Mesendoderm (in vitro differentiated cells): ENCODE measurements at places on chromosomes 12 and 14.
A peak's percentile ranks its signal among the peaks of the same experiment; 100 is the strongest.

GRCh38 chr14:54639611-54640010, 72.7 kb downstream of the SAMD4A start:
- no peak for DNase-seq

- DNase-seq: no peak
Measured at GRCh38 chr12:40262657-40263056, 37.9 kb downstream of the LRRK2 start.

DNA sequence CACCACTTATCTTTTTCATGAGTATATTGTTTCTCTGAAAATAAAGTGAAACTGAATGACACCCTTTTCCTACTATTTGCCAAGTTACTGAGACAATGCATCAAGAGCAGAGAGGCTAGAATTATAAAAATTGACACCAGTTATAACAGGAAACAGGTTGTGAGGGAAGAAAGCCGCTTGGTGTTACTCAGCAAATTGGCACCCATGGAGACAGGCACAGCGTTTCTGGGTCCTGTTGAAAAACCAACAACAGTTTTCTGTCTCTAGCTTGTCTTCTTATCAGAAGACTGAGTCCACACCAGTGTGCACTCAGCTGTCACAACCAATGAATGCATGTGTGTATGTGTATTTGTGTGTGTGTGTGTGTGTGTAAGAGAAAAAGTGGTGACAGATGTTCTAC, 267.7 kb downstream of the KCNH5 start:
- no peak for DNase-seq

DNA sequence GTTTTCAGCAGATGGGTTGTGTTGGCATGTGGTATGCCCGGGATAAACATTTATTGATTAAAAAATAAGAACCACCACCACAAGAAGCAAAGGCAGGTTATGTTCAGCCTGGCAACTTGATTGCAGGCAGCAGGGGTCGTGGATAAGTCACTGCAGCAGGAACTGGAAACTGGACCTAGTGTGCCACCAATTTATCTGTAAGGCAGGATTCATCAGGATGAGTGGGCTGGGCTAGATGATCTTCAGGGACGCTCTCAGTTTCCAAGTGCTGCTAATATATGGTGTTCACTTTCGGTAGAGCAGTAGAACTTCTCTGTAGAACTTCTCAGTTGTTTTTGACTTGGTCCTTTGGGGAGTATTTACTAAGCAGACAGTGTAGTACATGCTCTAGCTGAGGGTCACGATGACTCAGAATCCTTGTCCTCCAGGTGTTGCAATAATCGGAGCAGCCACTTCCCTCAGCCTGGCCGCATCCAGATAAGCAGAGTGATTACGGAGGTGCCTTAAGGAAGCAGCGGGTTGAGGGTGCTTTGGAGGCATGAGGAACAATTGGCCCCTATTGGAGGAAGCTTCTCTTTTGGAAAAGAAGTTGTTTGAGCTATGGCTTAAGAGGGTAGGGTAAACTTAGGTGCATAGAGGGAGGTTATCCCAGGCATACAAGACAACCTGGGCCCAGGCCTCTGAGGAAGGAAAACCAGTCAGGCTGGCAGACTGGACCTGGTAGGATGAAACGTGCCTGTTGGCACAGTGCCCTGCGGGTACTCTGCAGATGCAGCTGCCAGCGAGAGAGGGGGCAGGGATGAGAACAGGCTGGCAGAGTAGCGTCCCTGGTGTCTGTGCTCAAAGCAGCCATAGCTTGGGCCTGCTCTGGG, 104.0 kb downstream of the GPR135 start:
- DNase-seq: peak; percentile 75

DNA sequence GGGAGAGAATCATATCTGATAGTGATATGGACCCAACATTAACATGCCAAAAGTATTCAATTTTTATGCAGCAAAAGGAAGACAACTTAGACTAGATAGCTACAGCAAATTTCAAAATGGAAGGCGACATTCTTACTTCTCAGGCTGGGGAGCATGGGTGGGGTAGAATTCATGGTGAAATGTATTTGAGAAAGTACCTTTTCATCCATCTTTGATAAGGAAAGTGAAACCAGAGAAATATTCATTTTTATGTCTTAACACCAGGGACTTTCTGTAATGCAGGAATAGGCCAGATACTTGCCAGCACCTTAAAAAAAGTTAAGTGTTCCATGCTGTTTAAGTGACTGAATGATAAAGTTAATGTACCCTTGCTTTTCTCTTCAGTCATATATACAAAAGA, 13.4 kb downstream of the BTG1 start:
- no peak for DNase-seq

DNA sequence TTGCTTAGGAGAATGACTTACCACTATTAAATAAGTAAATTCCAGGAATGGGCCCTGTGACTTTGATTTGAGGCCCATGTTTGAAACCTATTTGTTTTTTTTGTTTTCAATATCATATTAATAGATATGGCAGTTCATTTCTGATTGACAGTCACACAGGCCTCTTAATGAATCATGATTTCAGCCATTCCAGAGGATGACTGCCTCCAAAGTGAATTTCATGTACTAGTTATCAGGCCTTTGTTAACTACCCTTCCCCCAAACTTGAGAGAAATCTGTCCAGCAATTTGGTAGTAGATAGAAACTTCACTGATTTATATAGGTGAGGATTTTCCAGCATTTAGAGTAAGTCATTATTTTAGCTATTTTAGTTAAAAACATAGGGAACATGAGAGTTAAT, 25.9 kb upstream of the GALNT16 start:
- DNase-seq: no peak

GRCh38 chr12:120719496-120720233, 6.0 kb upstream of the ACADS start:
- no peak for DNase-seq

DNA sequence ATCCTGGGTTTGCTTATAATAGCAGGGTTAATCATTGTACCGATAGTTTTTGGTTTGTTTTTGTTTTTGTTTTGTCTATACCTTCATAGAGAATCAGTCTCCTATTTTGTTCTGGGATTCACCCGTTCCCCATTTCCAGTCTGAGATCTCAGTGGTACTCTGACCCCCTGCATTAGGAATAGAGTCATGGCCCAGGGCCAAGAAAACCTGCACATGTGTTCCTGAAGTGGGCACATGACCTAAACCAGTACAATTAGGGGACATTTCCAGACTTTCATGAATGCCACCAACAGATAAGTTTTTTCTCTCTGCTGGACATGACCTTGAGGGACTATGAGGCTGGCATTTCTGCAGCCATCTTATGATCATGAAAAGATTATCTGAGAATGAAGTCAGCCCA, 52.5 kb downstream of the MRPL42 start:
- no peak for DNase-seq

- no peak for DNase-seq
Measured at GRCh38 chr12:18859400-18859799, 121.5 kb downstream of the CAPZA3 start.

GRCh38 chr14:32607399-32607798, 278.3 kb downstream of the AKAP6 start:
- DNase-seq: no peak

DNA sequence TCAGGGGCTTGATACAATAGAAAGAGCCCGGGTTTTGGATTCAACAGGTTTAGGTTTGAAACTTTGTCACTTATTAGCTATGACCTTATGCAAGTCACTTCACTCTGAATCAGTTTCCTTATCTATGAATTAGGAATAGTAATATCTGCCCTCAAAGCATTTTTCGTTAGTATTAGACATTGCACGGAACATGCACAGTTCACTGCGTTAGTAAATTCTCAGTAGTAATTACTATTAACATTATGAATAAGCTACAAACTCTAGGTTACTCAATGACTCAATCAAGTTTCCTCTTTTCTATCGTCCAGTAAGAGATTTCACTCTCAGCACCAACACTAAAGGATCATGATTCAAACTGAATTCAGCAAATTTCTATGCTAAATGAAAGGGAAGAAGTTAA, 150.3 kb downstream of the CEP83 start:
- DNase-seq: no peak

DNA sequence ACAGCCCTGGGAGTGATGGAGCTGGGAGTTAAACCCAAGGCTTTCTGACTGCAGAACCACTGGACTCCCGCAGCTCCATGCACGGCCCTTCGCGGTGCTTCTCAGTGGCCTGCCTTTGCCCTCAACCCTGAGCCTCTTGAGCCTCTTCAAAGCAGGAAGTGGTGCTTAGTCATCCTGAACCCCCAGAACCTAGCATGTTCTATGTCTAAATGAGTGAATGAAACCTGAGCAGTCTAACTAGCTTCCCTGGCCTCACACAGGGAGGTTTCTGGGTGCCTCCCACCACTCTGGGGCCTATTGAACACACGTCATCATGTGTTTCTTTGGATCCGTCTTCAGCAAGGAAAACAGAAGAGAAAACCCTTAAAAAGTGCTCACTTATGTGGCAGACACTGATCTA, 117.9 kb upstream of the SFSWAP start:
- no peak for DNase-seq

- peak; percentile 71 for DNase-seq
Measured at GRCh38 chr12:124490584-124491305, 76.7 kb downstream of the NCOR2 start.

DNA sequence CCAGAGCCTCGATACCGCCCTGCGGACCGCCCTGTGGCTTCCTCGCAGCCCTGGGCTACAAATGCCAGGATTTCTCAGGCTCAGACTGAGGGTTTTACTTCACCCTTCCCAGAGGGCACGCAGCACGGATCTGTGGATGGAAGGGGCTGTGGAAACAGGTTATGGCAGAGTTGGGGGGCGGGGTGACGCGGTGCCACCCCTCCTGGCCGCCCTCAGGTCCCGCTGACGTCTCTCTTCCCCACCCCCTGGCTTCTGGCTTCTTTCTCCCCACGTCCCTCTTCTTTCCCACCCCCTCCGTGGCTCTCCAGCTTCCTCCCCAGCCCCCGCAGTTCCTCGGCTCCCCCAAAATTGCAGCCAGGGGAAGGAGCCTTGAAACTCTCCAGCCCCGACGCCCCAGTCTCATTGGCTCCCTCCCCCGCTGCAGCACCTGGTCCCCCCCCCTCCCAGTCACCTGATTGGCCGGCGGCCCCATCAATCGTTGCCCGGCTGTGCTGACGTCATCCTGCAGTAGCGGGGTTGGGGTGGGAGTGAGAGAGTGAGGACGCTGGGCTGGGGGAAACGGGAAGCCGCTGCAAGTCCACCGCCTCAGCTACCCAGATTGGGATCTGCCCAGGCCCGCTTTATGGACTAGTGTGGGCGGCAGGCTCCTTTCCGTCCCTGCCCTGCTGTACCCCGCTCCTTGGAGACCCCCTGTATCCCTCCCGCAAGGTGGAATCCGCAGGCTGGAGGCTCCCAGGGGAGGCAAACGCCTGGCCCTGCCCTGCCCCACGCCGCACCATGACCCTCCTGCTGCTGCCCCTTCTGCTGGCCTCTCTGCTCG, at the start of gene CLSTN3:
Gene CLSTN3, plus strand, starts transcription at position 500 of the 820 bp plus-strand sequence. Its CDS starts 278 bp downstream, at position 778.
- DNase-seq: peak; percentile 90

DNA sequence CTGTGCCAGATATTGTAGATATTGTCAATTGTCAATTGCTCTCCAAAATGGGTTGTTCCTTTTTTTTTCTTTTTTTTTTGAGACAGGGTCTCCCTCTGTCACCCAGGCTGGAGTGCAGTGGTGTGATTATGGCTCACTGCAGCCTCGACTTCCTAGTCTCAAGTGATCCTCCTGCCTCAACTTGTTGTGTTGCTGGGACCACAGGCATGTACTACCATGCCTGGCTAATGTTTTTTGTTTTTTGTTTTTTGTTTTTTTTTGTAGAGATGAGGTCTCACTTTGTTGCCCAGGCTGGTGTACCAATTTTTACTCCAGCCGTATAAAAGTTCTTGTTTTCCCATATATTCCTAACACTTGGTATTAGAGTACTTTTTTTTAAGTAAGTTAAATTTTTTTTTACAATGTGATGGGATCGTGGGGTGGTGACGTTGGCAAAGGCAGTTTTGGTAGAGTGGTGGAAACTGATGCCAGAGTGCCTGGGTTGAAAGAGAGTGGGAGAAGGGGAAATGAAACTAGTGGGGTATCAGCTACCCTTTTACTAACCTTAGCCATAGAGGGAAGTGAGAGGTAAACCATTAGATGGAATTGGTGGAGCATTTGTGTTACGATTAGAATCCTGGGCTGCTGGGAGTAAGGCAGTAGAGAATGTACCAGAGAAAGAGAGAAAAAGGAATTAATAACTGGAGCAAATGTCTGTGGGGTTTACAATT, 33.0 kb upstream of the CFAP54 start:
- no peak for DNase-seq

DNA sequence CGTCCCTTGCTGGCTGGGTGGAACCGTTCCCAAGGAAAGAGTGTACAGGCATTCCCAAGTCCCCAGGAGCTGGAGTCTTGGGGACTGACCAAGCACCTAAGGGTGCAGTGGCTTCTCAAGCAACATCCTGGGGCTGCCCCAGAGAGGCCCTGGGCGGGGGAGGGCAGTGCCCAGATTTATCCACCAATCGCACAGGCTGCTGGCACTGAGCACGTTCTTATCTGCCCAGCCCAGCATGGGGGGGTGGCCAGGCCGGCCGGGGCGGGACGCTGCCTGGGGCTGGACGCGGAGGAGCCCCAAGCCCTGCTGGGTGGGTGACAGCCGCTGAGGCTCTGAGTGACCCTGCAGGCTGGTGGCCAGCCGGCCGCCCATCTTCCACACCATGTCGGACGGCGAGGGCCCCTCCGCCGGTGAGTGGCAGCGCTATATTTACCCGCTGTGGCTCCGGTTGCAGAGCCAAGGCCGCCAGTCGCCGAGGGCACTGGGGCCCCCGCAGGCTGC, 53.4 kb downstream of the CYP46A1 start:
- DNase-seq: no peak

DNA sequence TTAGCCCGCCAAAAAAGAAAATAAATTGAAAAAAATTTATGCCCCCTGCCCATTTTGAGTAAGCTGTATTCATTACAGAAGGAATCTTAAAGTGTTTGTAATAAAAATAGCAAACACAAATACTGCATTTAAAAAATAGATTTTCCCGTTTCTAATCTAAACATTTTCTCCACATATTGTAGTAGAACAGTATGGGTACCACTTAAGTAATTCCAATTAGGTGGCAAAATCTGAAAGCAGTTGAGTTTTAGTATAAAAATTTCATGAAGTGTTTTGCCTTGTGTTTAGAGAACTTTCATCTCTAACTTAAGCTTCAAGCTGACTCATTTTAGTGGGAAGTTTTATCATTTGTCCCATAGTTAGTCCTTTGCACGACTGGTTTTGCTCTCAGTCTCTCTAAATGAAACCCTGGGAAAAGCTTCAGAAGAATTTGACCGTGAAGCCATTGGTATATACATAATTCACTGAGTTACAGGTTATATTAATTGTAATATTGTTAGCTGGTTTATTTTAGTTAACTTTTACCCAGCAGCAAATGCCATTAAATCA, 214.6 kb downstream of the ERC1 start:
- DNase-seq: no peak

- DNase-seq: peak; percentile 66
Measured at GRCh38 chr14:104968541-104969401, 9.4 kb downstream of the AHNAK2 start.

- peak; percentile 6 for DNase-seq
Measured at GRCh38 chr14:38950676-38951075, 152.4 kb downstream of the SEC23A start.

- no peak for DNase-seq
Measured at GRCh38 chr12:18476861-18477260, 215.5 kb downstream of the PIK3C2G start.

- DNase-seq: no peak
Measured at GRCh38 chr12:53327435-53328042, 6.1 kb upstream of the AAAS start.

GRCh38 chr14:33793398-33794110, 157.3 kb downstream of the EGLN3 start:
- DNase-seq: no peak

- DNase-seq: no peak
Measured at GRCh38 chr12:106296179-106296877, 6.2 kb upstream of the TCP11L2 start.

- peak; percentile 94 for DNase-seq
Measured at GRCh38 chr12:106139422-106140171, 843 bp upstream of the NUAK1 start.

GRCh38 chr12:66774929-66775328, 96.1 kb upstream of the GRIP1 start:
- no peak for DNase-seq
